ENCODE measurements at places on chromosomes 7 and 10.

DNA sequence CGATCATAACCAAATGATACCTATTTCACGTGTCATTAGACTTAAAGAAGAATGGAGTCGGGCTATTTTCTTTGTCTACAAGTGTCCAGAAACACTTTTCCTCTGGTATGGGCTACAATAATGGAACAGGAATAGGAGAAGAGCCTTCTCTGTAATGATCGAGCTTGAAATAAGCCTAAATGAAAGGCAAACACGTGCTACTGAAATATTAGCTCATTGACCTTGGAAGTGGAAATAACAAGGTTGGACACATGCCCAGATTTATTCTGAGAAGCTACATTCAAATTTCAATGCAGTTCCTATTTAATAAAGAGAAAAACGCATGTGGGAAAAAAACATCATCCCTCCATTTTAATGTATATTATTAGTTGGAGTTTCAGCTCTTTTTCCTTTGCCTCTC, 254.7 kb upstream of the PTER start:
- DNase-seq: no peak

DNA sequence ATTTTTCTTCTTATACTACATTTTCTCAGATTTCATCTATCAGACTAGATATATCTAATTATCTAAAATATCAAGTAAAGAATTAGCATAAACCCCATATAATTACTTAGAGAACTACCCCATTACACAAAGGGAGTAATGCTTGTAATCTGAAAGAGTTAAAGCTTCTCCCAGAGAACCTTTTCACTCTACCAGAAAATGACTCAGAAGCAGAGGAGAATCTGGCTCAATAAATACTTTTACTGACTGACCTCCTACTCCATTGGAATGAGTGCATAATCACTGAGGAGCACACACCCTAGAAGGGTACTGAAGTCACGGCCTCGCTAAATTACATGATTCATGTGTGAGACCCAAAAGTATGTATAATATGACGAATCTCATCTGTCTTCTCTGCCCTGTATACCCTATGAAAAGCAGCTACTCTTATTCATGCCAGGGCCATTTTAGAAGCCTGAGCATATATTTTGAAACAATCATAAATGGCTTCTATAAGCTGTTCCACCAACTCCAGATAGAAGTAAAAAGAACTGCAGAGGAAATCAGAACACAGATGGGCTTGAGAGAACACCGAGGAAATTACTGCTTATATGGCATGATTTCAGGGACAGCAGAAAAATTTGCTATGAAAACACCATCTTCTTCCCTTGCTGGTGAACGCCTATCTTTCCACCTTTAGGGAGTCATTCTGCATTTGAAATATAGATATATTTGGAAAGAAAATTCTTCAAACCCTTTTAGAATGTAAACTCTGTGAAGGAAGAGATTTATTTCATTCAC, 32.7 kb downstream of the DNMBP start:
- DNase-seq: no peak

GRCh38 chr10:131642966-131643365, 257.8 kb upstream of the PPP2R2D start:
- no peak for DNase-seq

GRCh38 chr10:80186364-80187012, 18.8 kb downstream of the ANXA11 start:
- no peak for DNase-seq

- DNase-seq: no peak
These were observed 19.7 kb downstream of the SUFU start for GRCh38 chr10:102523250-102524029.

GRCh38 chr10:969473-970150, 18.6 kb upstream of the GTPBP4 start:
- DNase-seq: no peak

Measured in stimulated activated CD8-positive, alpha-beta memory T cell treated with anti-CD3 and anti-CD28 coated beads, Interleukin-7, amount 100 ng/mL, for 48 hours (primary cell).